Karpas-422 (cell line): ENCODE measurements at places on chromosomes 2 and 18. TPM values are rescaled to one million over a fixed set of nuclear protein-coding genes. Genes with fewer than 3 reads are reported as not detected.

DNA sequence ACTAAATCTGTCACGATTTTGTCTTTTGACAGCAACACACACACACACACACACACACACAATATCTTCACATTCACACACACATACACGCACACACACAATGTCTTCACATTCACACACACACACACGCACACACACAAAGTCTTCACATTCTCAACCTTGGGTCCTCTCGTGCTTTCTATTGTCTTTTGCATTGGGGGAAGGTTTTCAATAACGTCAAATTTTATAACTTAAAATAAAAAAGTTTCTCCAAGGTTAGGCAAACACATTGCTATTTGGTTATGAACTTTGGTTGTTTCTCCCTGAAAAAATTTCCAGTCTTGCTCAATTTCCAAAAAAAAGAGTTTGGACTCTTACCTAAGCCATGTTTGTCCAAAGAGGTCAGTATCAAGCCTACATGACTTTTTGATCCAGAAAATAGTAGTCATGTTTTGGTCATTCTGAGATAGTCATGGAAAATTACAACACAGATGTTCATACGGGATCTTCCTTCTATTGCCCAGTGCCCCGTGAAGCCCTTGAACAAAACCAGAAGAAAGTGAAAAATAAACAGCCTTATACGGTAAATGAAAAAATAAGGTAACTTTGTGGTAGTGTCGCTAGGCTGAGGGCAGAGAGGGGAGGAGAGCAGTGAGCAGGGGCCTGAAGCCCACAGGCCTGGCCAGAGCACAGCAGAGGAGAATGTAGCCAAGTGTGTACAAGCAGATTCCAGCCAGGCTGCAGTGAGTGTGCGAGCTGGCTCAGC, 542.8 kb upstream of the ID2 start:
- no peak for DNase-seq

DNA sequence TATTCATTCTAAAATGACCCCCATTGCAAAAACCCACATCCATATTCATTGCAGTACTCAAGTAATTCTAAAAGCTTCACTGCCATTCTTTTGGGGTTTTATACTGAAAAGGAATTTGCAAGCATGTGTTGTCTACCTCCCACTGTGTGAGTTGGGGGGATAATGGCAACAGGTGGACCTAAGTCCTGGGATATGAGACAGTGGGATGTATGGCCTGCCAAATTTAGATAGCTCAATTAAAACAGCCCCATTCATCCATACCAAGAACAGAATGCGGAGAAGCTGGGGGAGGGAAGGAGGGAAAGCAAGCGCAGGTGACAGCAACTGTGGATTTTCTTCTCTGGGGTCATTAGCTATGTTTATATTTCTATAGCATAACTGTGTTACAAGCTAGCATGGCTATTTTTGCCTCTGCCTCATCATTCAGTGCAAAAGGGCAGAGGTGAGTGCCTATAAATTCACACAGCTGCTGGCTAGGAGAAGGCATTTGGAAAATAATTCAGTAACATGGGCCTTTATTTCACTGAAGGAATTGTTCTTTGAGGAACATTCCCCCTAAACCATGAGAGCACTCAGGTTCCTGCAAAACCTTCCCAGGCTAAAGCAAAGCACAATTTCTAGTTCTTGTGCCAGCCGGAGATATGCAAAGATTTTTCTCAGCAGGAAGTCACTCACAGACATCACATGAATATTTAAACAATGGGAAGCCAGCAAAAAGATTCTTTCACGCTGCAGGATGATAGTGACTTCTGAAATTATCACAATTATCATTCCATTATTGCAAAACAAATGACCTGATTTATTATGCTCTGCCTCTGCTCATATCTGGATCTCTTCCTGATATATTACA, 393.9 kb upstream of the ACVR2A start:
- peak; percentile 27 for DNase-seq

- peak; percentile 60 for DNase-seq
These were observed 755 bp downstream of the SPAST start for GRCh38 chr2:32064021-32064601.

Gene LAMA1
- total RNA-seq: not detected in 2 replicates

Gene TXNDC2
- not detected in 2 replicates for total RNA-seq

DNA sequence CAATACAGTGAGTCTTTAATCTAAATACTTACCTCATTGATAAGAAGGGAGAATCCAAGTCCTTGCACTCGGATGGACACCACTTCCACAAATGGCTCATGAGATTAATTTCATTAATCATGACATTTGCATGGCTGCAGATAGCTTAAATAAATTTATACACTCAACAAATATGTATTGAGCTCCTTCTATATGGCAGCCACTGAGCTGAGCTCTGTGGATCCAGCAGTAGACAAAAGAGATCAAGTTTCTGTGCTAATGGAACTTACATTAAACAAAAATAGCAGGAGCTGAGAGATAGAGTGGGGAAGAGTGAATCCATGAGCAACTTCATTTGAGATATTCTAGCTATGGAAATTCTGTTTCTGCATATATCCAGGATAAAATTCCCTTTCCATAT, 44.4 kb downstream of the RAB27B start:
- DNase-seq: no peak

DNA sequence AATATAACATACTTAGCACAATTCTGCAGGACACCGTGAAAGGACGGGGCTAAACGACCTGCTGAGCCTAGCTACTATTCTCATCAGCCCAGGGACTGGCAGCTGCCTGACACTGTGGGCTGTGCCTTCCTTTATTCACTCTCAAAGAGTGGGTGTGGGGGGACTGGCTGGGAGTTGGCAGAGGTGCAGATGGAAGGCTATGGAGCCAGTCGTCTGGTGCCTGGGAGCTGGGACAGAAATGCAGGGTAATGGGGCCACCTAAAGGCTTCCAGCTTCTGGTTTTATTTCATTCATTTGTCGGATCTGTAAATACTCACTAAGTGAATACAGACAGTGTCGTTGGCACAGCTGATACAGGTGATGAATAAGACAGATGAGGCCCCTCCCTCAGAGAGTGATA, 56.0 kb upstream of the NFU1 start:
- DNase-seq: no peak

Gene ID2
- total RNA-seq: 33.9 and 57.6 TPM in 2 replicates

- no peak for DNase-seq
These were observed 47.5 kb downstream of the TFCP2L1 start for GRCh38 chr2:121237336-121237979.

DNA sequence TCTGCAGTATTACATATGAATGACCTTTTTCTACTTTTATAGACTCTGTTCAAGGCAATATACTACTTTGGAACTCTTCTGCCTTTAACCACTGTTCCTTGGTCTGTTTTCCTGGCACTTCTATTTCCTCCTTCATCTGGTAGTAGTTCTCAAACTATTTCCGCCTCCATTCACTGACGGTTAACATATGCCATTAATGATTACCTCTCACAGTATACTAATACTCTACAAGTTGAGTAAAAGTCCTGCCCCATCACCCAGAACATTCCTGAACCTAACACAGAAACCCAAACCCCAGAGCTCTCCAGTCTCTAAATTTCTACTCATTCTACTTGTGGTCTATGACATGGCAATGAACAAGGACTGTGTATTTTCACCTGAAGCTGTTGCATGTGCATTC, 4.5 kb downstream of the GFPT1 start:
- DNase-seq: no peak

DNA sequence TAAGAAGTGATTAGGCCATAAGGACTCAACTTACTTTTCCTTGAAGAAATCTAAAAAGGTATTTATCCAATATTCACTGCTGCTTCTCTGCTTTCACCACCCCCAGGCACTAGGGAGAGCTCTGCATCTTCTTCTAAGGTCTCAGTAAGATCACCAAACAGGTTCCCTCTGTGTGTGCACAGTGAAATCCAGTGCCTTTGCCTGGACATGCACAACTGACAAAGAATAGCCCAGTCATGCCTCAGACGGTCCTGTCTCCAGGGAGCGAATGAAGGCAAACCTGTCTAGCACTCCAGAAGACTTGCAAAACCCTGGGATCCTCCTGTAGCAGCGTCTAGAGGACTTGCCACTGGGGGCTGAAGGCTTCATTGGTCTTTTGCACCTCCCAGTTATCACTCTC, 344.5 kb upstream of the LRATD1 start:
- no peak for DNase-seq

DNA sequence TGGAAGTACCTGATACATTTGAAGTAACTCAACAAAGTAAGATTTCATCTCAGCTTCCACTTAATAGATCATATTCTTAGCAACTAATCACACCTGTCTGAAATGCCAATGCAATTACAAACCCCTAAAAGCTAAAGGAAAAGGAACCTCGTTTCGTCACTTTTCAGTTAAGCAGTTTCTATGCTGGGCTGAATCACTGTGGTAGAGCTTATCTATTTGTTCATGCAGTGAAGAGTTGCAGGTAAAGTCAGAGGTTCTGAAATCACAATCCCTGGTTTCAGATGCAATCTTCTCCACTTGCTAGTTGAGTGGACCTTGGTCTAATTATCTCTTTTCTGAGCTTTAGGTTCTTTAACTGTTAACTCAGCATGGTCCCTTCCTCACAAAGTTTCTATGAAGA, 6.3 kb downstream of the HRH4 start:
- DNase-seq: no peak

Gene C2orf80
- total RNA-seq: not detected in 2 replicates

Gene LRRFIP1
- total RNA-seq: 29.9 and 30.7 TPM in 2 replicates

DNA sequence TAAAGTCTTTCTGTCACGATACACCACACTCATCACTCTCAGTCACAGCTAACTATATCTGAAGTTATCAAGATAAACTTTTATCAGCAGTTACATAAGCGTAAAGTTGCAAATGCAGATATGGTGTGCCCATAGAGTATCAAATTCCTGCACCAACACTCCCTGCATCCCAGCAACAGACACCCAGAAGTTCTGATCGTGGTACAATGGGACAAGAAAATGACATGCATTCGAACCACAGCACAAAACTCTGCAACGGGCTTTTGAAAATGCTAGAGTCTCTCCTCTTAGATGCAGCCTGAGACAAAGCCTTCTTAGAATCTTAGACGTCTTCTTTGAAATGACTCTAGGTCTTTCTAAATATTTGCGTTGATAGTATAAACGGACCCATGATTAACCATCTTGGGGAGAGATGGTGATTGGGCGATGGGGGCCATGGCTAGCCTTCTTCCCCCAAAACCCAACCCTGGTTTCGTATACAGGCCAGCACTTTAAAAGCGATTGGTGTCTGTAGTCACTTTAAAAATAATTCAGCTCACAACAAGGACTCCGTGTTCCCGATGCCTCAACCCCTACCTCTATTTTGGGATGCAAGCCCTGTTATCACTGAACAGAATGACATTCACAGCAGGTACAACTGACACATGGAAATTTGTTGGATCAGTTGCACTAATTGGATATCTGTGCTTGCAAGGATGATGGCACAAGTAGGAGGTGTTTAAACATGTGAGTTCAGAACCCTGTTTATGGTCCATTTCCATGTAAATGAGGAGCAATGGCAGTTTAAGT, 286.6 kb downstream of the MYT1L start:
- no peak for DNase-seq

- DNase-seq: peak; percentile 71
These were observed 37.6 kb upstream of the PMAIP1 start for GRCh38 chr18:59861963-59862819.

Gene INPP5D
- total RNA-seq: 145 and 155 TPM in 2 replicates

- DNase-seq: no peak
These were observed 247.1 kb downstream of the OSR1 start for GRCh38 chr2:19111354-19111753.

DNA sequence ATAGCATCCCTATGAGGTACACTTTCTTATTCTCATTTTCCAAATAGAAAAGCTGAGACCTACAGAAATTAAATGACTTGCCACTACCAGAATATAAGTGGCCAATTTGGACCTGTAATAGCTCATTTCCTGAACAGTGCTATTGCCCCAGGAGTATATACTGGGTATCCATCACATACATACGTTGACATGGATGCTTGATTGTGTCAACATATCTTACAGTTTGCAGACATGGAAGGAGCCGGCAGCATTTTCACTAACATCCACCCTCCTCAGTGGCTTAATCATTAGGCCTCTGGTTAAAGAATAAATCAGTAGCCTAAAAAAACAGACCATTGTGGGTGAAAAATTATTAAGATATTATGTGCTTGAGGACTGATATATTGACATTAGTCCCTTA, 829.3 kb downstream of the LRP1B start:
- DNase-seq: no peak

Gene ERMN
- 5.8 and 8.2 TPM in 2 replicates for total RNA-seq

Gene ITGAV
- 3.4 and 4.9 TPM in 2 replicates for total RNA-seq

Gene NFU1
- total RNA-seq: 42.8 and 51.3 TPM in 2 replicates

Gene RAB6C
- total RNA-seq: 0.52 and 1.5 TPM in 2 replicates

Gene GRP
- not detected in 2 replicates for total RNA-seq

Gene GPR148
- total RNA-seq: not detected in 2 replicates

Gene SRD5A2
- total RNA-seq: 0.04 TPM in 2 replicates

DNA sequence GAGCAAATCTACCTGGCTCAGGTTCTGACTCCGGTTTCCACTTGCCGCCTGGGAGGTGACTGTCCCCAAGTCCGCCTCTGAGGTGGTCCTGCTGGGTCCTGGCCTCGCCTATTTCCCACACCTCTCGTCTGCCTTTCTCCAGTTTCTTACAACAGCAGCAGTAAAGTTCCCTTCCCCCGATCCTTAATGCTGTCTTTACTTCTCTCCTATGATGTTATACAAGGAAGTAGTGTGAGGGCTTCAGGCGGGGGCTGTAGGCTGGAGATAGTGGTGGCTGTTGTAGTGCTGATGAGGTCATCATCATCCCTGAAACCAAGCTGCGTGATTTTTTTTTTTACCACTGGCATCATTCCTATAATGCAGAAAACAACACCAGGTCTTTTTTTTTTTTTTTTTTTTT, 18.9 kb downstream of the TGIF1 start:
- no peak for DNase-seq

- no peak for DNase-seq
These were observed 27.7 kb downstream of the GRB14 start for GRCh38 chr2:164593541-164593940.

Gene SNTG2
- not detected in 2 replicates for total RNA-seq
